ENCODE measurements at places on chromosomes 6 and 20.

DNA sequence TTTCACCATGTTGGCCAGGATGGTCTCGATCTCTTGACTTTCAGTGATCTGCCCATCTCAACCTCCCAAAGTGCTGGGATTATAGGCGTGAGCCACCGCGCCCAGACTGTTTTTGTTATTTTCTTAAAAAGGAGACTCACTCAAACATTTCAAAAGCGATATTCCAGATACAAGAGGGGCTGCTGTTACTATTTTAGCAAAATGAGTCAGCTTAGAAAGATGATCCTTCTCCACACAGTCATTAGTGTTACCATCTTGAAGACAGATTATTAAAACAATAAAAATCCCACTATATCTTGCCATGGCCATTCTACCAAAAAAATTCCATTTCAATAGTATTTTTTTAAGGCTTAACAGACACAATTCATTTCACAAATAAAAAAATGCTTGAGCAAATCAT is 102.8 kb downstream of the PREP start:
- H3K27me3 ChIP-seq, result no peaks in the 10 kb centered on the region
- no peak for DNase-seq
- H3K4me3 ChIP-seq, result no peak overlapping the region
- H3K27ac ChIP-seq, result no peak overlapping the region
- H3K4me1 ChIP-seq, result no peaks in the 10 kb centered on the region

DNA sequence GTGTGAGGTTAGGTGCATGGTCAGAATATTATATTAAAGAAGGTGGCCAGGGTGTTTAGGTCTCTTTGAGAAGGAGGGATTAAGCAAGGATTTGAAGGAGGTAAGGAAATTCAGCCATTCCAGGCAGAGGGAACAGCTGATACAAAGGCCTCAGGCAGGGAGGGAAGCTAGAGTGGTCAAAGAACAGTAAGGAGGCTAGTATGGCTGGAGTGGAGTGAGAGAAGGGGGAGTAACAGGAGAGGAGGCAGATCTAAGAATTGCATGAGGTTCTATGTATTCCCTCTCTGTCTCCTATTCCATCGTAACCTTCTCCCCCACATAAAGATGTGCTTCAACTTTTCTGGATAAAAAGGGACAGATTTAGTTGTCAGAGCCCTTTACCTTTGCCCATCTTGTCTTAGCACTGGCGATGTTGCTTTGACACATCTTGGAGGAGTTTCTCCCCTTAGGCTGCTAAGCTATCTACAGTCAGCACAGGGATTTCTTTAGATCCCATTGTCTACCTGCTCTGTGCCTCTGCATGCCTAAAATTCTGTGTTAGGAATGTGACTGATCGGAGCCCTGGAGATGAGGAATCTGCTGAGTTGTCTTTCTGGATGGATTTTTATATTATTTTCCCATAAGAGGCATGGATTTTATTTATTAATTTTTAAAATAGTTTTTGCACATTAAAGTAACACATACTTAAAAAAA is 59.9 kb downstream of the KLHL31 start:
- H3K27ac ChIP-seq, result no peak overlapping the region
- no peak for DNase-seq
- peaks cover 24% of the 10 kb centered on the region for H3K4me1 ChIP-seq
- no peaks in the 10 kb centered on the region for H3K36me3 ChIP-seq

DNA sequence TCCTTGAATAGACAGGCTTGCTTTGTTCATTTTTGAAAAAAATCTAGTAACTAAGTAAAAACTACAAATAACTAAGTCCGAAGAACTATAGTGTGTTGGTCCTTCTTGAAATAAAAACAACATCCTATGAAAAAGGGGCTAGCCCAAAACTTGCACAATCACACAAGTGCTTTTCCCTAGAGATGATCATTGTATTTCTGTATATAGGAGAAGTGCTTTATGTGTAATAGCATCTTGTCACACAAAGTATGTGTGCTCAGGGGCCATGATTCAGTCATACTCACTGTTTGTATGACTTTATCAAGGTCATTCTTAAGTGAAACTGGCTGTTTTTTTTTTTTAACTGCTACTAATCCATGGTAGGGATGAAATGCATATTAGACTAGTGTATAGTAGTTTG is 179.8 kb downstream of the DTNBP1 start:
- H3K4me1 ChIP-seq, result 0 out of 2 replicates have a peak, but pooled peaks cover 7% of the 10 kb centered on the region
- peak; percentile 14 for DNase-seq
- H3K36me3 ChIP-seq, result peaks cover 7% of the 10 kb centered on the region
- H3K27me3 ChIP-seq, result no peaks in the 10 kb centered on the region
- H3K4me3 ChIP-seq, result no peak overlapping the region

DNA sequence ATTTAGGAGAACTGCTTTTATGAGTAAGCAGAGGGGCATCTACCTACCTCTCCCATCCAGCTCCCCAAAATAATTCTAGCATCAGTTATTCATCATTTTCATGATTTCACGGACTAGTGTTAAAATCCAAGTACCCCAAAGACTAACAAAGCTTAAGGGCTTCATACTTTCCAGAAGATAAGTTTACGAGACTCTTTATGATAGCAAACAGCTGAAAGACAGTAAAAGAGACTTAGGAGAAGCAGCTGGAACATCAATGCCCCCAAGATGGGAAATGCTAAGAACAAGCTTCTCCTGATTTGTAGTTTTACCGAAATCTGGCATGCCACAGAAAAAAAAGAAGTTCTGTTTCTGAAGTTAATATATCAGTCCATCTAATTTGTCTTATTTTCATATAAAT is 70.0 kb downstream of the COL12A1 start:
- H3K4me1 ChIP-seq, result no peaks in the 10 kb centered on the region
- H3K27ac ChIP-seq, result no peak overlapping the region
- no peaks in the 10 kb centered on the region for H3K27me3 ChIP-seq
- no peaks in the 10 kb centered on the region for H3K36me3 ChIP-seq

DNA sequence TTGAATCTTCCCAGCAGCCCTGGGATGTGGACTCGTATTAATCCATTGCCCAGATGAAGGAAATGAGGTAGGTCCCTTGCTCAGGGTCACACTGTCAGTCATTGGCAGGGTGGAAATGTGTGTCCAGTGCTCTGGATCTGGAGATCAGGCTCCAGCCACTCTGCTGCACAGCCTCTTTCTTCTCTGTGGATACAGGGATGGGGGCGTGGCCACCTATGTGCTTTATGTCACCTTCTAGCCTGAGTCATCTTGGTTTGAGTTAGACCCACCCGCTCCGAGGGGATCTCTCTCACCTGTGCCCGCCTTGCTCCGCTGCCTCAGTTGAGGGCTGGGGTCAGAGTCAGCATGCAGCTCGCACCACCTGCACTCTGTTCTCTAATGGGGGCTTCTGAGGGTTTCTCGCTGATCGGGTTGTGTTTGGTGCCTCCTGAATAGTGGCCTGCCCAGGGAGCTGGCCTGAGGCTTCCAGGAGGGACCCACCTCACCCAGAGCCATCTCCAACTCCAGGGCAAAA is 80.0 kb downstream of the TCP11 start:
- no peak overlapping the region for H3K27ac ChIP-seq
- no peaks in the 10 kb centered on the region for H3K4me1 ChIP-seq
- no peak for DNase-seq
- peaks cover 18% of the 10 kb centered on the region for H3K36me3 ChIP-seq
- H3K4me3 ChIP-seq, result no peak overlapping the region
- no peaks in the 10 kb centered on the region for H3K27me3 ChIP-seq

GRCh38 chr6:89602166-89602565 is 36.4 kb downstream of the LYRM2 start:
- H3K4me3 ChIP-seq, result no peak overlapping the region
- H3K36me3 ChIP-seq, result no peaks in the 10 kb centered on the region
- no peaks in the 10 kb centered on the region for H3K27me3 ChIP-seq
- no peak overlapping the region for H3K27ac ChIP-seq
- no peak for DNase-seq

- no peak overlapping the region for H3K4me3 ChIP-seq
- H3K4me1 ChIP-seq, result no peaks in the 10 kb centered on the region
- no peaks in the 10 kb centered on the region for H3K27me3 ChIP-seq
- DNase-seq, result no peak
- H3K36me3 ChIP-seq, result no peaks in the 10 kb centered on the region
- H3K27ac ChIP-seq, result no peak overlapping the region
Measured at GRCh38 chr6:97123652-97124051, 159.4 kb downstream of the MMS22L start.

DNA sequence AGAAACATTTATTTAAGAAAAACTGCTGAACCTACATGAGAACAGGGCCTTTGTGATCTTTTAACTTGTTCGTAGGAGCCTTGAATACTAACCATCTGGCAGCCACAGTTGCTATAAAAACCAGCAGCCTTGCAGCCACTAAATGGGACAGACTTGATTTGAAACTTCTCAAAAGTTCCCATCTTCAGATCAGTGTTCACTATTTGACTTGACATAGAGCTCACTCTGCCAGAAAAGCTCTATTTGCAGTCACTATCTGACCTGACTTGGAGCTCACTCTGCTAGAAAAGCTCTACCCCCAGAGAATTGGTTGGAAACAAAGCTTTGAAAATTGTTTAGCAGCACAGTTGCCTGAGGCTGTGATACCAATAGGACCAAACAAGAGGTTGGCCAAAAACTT is 119.3 kb upstream of the F13A1 start:
- no peaks in the 10 kb centered on the region for H3K36me3 ChIP-seq
- H3K4me3 ChIP-seq, result no peak overlapping the region
- DNase-seq, result no peak
- no peaks in the 10 kb centered on the region for H3K4me1 ChIP-seq
- H3K27me3 ChIP-seq, result no peaks in the 10 kb centered on the region
- H3K27ac ChIP-seq, result no peak overlapping the region

- peaks cover 24% of the 10 kb centered on the region for H3K27me3 ChIP-seq
- H3K27ac ChIP-seq, result no peak overlapping the region
- no peaks in the 10 kb centered on the region for H3K36me3 ChIP-seq
- H3K4me1 ChIP-seq, result peaks cover 37% of the 10 kb centered on the region
Measured at GRCh38 chr6:158848490-158848895, 29.3 kb upstream of the EZR start.

DNA sequence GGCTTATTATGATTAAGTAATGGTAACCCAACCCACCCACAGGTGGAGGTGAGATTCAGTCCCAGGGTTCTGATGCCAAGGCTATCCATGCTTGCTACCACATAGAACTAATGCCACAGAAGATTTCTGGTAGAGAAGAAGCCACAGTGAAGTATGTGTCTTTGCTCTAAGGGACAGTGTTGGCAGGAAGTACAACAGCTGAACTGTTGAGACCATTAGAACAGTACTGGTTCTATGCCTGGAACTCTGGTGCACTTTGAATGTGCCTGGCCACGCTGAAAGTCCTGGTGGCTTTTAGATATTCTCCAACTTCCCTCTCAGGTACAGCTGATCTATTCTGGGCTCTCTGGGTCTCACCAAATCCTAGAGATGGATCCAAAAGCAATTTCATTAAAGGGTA is 7.8 kb downstream of the STX7 start:
- peaks cover 5% of the 10 kb centered on the region for H3K4me1 ChIP-seq
- H3K27me3 ChIP-seq, result no peaks in the 10 kb centered on the region
- H3K36me3 ChIP-seq, result peaks cover 27% of the 10 kb centered on the region
- H3K27ac ChIP-seq, result no peak overlapping the region
- no peak overlapping the region for H3K4me3 ChIP-seq

DNA sequence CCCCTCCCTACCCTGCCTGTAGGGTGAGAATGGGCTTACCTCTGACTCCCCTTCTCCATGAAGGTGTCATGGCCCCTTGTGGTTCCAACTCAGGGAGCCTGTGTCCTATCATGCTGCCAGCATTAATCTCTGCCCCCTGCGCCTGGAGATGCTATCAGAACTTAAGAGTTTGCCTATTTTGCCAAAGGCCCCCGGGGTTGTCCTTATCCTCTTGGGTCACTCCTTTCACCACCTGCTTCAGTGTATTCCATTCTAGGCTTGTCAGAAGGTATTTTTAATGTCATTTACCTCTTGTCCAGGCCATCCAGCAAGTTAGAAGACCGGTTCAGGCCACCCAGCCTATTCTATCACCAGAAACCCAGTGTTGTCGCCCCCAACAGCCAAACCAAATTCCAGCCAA is 10.5 kb downstream of the RRBP1 start:
- H3K4me3 ChIP-seq, result no peak overlapping the region
- no peaks in the 10 kb centered on the region for H3K27me3 ChIP-seq
- H3K27ac ChIP-seq, result no peak overlapping the region

DNA sequence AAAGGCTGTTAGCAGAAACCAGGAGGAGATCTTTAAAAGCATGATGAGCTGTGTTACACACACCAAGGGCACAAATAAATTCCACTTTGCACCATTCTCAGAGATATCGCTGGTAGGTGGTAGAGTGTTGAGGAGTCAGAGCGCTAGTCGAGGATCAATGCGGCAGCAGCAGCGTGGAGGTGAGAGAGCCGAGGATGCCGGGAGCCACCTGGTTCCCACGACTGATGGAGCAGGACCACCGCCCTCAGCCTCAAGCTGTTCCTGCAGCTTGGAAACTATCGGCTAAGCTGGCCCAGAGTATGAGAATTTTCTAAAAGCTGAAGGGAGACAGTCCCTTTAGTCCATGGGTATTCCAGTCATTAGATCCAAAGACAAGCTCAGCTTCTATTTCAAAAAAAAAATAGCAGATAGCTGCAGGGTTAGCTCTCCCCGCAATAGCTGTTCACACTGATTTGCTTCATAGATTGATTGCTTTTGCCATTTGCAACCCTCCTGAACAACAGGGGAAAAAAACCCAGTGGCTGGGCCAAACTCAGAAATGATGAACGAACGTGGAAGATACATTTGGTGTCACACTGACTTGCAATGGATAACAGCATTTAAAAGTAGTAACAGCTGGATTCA is 106.2 kb downstream of the LCA5 start:
- H3K27ac ChIP-seq, result no peak overlapping the region
- no peak for DNase-seq
- H3K4me3 ChIP-seq, result no peak overlapping the region
- no peaks in the 10 kb centered on the region for H3K4me1 ChIP-seq
- no peaks in the 10 kb centered on the region for H3K36me3 ChIP-seq

DNA sequence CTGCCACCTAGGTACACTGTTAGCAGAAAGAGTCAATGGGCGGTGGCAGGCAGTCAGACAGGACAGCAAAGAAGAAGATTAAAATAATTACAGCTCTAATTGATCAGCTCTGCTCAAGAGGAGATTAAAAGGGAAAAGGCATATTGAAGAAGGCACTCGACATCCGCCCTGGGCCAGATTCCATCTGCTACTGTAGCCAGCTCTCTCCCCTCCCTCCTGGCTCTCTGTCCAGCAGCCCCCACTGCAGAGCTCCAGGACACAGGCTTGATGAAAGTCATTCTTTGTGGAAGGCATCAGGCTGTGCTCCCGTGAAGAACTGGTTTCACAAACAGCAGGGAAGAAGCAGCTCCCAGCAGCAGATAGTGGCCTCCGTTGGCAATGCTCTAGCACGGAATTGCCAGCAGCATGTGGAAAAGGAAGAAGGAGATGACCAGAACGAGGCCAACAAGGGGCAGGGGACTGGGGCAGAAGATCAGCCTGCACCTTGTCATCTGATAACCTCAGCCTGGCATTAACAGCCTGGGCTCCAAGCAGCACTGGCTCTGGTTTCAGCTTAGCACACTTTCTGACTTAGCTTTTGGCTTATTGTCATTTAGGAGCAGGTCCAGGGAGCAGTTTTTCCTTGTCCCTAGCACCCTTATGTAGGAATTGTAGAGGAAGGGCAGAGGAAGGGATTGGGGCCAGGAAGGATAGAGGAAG is 465.9 kb downstream of the KIF16B start:
- H3K4me1 ChIP-seq, result peaks cover 14% of the 10 kb centered on the region
- no peaks in the 10 kb centered on the region for H3K36me3 ChIP-seq
- no peak overlapping the region for H3K27ac ChIP-seq
- no peak for DNase-seq
- H3K4me3 ChIP-seq, result no peak overlapping the region

GRCh38 chr6:144296973-144297372 is 11.8 kb downstream of the UTRN start:
- peaks cover 23% of the 10 kb centered on the region for H3K36me3 ChIP-seq
- H3K4me3 ChIP-seq, result no peak overlapping the region
- peaks cover 92% of the 10 kb centered on the region for H3K4me1 ChIP-seq
